ENCODE measurements at places on chromosomes 13 and 19.

GRCh38 chr19:35811317-35812219 is 1.1 kb downstream of the PRODH2 start:
- DNase-seq: no peak

GRCh38 chr13:110195547-110196485 is 111.1 kb downstream of the COL4A1 start:
- no peak for DNase-seq

DNA sequence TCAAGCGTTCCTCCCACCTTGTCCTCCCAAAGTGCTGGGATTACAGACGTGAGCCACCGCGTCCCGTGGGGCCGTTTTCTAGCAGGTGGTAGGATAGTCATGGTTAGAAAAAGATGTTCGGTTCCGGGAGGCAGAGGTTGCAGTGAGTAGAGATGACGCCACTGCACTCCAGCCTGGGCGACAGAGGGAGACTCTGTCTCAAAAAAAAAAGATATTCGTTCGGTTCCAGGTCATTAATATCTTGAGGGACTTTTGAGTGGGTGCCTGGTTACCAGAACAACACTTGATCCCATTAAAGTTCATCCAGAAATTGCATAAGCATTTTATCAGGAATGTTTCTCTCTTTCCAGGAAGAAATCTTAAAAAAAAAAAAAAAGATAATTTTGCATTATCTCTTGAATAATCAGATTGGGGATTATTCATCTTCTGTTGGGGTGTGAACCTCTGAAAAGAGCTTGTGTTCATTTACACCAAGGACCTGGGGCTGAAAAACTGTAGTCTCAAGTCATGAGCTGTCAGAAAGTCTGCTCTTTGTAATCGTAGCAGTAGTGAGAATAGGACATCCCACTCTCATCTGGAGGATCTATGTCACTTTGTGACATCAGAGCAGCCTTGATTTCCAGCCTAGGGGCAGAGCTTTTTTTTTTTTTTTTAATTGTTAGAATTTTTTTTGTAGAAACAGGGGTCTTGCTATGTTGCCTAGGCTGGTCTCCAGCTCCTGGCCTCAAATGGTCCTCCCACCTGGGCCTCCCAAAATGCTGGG is 1.0 kb upstream of the ETHE1 start:
- no peak for DNase-seq

DNA sequence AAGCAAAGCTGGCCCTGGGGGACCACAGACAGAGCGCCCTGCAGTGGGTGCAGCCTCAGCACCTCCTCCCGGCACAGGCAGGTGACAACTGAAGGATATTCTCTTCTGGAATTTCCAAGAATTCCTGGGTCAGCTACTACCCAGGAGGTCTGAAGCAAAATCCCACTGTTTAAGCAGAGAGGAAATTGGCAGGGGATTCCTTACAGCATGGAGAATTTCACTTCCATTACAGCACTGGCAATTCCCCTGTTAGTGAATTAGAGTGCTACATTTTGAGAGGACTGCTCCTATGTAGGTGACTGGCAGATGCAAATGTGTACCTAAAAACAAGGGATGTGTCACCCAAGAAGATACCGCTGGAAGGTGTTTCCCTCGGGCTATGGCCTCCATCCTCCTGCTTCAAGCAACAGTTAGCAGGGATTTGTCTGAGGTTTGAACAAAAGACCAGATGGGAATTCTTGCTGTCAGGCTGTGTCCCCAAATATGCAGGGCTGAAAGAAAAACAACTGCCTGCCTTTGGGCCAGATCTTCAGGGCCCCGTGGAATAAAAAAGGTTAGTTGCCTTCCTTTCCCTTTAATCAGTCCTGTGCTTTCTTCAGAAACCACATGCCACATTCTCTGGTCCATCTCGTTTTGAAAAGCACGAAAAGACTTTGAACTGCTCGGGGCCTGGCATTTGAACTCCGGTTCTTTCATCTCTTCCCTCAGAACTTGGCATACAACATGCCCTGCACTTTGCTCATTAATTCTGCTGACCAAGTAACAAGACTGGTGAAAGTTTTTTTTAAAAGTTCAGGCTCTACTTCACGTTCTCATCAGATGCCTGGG is 296.4 kb downstream of the DNAJC15 start:
- no peak for DNase-seq

GRCh38 chr13:24215732-24216131 is 55.2 kb downstream of the SPATA13 start:
- no peak for DNase-seq
